ENCODE measurements at places on chromosomes 1 and 21. TPM values are rescaled to one million over a fixed set of nuclear protein-coding genes. Genes with fewer than 3 reads are reported as not detected.

DYRK3 gene
- total RNA-seq: 46.2 TPM

- DNase-seq: peak; percentile 89
Observed at GRCh38 chr1:38785285-38786039, 74.1 kb downstream of the RRAGC start.

DNA sequence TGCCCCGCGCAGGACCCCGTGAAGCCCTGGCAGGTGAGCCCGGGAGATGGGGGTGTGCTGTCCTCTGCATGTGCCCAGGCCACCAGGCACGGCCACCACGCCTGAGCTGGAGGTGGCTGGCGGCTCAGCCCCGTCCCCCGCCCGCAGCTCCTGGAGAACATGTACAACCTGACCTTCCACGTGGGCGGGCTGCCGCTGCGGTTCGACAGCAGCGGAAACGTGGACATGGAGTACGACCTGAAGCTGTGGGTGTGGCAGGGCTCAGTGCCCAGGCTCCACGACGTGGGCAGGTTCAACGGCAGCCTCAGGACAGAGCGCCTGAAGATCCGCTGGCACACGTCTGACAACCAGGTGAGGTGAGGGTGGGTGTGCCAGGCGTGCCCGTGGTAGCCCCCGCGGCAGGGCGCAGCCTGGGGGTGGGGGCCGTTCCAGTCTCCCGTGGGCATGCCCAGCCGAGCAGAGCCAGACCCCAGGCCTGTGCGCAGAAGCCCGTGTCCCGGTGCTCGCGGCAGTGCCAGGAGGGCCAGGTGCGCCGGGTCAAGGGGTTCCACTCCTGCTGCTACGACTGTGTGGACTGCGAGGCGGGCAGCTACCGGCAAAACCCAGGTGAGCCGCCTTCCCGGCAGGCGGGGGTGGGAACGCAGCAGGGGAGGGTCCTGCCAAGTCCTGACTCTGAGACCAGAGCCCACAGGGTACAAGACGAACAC is 1.8 kb downstream of the TAS1R3 start:
- DNase-seq: no peak

HORMAD1 gene
- 0.43 TPM for total RNA-seq

DNA sequence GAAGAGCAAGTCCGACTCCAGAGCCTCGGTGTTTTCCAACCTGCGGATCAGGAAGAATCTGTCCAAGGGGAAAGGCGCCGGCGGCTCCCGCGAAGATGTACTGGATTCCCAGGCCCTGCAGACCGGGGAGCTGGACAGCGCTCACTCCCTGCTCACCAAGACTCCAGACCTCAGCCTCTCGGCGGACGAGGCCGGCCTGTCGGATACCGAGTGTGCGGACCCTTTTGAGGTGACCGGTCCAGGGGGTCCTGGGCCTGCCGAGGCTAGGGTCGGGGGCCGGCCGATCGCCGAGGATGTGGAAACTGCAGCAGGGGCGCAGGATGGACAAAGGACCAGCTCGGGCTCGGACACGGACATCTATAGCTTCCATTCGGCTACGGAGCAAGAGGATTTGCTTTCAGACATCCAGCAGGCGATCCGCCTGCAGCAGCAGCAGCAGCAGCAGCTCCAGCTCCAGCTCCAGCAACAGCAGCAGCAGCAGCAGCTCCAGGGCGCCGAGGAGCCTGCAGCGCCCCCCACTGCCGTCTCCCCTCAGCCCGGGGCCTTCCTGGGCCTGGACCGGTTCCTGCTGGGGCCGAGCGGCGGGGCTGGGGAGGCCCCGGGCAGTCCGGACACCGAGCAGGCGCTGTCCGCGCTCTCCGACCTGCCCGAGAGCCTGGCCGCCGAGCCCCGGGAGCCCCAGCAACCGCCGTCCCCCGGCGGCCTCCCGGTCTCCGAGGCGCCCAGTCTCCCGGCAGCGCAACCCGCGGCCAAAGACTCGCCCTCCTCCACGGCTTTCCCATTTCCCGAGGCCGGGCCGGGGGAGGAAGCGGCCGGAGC is 827 bp downstream of the FMN2 start:
- DNase-seq: peak; percentile 55

GRCh38 chr1:205840146-205840923 is 9.6 kb downstream of the PM20D1 start:
- DNase-seq: no peak

OR2T5 gene
- total RNA-seq: not detected

VAMP4 gene
- total RNA-seq: 7.7 TPM

DNA sequence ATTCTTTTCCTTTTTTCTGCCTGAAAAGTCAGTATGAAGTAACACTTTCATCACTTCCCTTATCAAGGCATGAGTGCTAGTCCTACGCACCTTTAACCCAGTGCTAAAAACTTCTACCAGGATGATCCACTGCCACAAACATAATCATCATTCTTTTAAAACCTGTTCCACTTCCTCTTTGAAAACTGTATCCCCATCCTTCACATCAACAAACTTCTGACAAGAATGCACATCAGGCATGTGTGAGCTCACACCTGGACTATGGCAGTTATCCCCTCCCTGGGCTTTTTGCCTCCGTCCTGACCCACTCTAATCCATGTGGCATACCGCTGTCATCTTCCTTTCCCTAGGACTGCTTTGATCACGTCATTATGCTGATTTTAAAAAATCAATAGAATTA is 70.2 kb downstream of the ESRRG start:
- DNase-seq: no peak

- peak; percentile 86 for DNase-seq
Observed at GRCh38 chr1:234546890-234547788, 62.8 kb downstream of the IRF2BP2 start.

DNA sequence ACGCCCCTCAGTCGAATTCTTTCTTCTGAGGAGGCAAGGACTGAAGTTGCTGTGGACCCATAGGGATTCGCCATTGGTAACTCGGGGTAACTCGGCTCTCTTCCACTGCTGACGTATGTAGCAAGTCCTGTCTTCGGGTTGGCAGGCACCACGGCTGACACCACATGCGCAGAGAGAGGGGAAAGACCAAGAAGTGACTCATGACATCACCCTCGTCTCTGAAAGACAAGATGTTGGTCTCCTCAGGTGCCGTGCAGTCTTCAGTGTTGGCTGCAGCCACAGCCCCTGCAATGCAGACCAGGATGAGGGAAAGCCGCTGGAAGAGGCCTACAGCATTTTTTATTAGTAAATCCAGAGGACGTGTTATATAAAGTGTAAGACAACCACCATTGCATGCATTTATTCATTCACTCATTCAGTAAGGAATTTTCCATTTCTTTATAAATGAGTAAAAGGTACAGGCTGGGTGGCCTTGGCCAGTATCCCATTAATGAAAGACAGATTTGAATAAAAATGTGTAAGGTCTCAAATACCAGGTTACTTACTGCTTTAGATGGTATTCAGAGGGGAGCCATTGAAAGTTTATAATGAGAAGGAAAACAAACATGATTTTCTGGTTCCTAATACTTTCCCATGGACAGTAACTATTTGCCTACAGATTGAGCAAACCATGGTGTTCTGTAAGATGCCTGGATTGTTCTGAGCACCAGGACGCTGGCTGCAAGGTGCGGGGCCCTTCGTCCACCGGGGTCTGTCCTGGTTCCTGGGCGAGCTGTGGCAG is 50.7 kb upstream of the IRF2BP2 start:
- DNase-seq: no peak

IQCC gene
- total RNA-seq: 0.86 TPM

- DNase-seq: no peak
Observed at GRCh38 chr1:84742653-84743052, 52.4 kb upstream of the SSX2IP start.

GRCh38 chr1:77322061-77322900 is 40.5 kb downstream of the AK5 start:
- peak; percentile 30 for DNase-seq

- no peak for DNase-seq
Observed at GRCh38 chr1:200542162-200542561, 78.4 kb downstream of the KIF14 start.

GRCh38 chr1:229272164-229273158 is 1.6 kb downstream of the RAB4A start:
- no peak for DNase-seq

DNA sequence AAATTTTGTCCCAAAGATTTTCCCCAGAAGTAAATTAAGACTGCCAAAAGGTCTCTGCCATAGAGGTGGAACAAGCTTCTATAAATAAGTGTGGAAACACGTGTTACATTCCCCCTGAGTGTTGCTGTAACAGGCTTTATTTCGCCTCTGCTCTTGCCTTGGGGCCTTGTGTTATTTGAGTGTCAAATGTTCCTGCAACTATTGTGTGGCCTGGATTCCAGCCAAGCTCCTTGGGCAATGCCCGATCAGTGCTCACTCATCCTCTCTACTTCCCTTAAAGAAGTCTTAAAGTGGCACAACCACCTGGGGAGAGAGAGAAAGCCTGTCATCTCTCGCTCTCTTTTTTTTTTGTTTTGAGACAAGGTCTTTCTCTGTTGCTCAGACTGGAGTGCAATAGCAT is 156.7 kb downstream of the NR5A2 start:
- peak; percentile 53 for DNase-seq

GRCh38 chr1:48673332-48674105 is 103.2 kb downstream of the BEND5 start:
- DNase-seq: no peak

- no peak for DNase-seq
Observed at GRCh38 chr1:89673251-89673650, 40.3 kb downstream of the LRRC8C start.

GRCh38 chr1:225631021-225631663 is 21.8 kb downstream of the ENAH start:
- DNase-seq: no peak

GRCh38 chr1:8371372-8371991 is 53.6 kb downstream of the SLC45A1 start:
- DNase-seq: no peak

GRCh38 chr1:151737479-151737878 is 16.2 kb downstream of the RIIAD1 start:
- DNase-seq: no peak

DNA sequence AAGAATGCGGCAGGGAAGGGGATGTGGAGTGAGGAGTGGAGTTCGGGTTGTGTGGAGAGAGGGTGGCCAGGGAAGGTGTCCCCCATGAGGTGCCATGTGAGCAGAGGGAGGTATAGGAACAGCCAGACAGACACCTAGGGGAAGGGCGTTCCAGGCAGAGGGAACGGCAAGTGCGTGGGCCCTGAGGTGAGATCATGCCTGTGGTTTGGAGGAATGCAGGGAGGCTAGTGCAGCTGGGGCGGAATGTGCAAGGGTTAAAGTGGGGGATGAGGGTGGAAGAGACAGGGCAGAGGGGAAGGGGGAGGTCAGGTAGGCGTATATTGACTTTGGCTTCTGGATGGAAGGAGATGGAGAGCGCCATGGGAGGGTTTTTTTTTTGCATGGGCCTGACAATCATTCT is 31.6 kb upstream of the PADI6 start:
- no peak for DNase-seq

GRCh38 chr1:18526436-18527275 is 45.9 kb downstream of the KLHDC7A start:
- DNase-seq: no peak

GRCh38 chr1:117284399-117285215 is 73.9 kb upstream of the VTCN1 start:
- DNase-seq: peak; percentile 78

OR2T2 gene
- not detected for total RNA-seq

LIPI gene
- not detected for total RNA-seq

PLK3 gene
- 44.0 TPM for total RNA-seq

HCN3 gene
- total RNA-seq: 1.6 TPM
